ENCODE measurements at places on chromosomes 7 and 10. TPM values are rescaled to one million over a fixed set of nuclear protein-coding genes. Genes with fewer than 3 reads are reported as not detected.

GRCh38 chr7:66837661-66838060, 83.4 kb upstream of the TMEM248 start:
- no peak for DNase-seq

GRCh38 chr10:22673785-22674572, 40.4 kb downstream of the PIP4K2A start:
- DNase-seq = no peak

GRCh38 chr10:3964516-3964915, 179.5 kb upstream of the KLF6 start:
- DNase-seq = no peak

DNA sequence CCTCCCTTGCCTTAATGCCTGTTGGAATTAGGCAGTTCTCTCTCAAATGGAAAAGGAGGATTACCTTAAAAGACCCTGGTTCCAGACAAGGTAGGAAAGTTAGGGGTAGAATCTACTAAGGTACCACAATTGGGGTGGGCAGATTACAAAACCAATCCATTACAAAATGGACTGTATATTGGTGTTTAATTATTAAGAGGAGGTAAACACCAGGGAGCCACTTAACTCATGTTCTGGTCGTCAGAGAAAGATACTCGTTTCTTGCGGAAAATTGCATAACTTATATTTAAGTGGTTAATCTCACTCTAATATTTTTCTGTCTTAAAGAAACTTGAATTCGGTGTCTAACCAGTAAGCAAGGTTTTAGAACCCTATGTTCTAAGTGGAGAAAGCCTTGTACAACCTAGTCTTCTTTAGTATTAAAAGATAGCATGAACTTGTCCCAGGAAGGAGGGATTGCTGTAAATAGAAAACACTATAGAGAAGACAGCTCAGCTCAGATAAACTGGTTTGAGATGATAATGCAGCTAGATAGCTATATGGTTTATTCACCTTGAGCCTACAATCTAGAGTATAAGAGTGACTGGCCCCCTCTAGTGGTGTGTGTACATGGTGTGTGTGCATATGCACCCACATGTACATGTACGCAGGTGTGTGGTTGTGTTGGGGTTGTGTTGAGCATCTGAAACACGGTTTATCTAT, 58.0 kb upstream of the STRIP2 start:
- DNase-seq = peak; percentile 7

DNA sequence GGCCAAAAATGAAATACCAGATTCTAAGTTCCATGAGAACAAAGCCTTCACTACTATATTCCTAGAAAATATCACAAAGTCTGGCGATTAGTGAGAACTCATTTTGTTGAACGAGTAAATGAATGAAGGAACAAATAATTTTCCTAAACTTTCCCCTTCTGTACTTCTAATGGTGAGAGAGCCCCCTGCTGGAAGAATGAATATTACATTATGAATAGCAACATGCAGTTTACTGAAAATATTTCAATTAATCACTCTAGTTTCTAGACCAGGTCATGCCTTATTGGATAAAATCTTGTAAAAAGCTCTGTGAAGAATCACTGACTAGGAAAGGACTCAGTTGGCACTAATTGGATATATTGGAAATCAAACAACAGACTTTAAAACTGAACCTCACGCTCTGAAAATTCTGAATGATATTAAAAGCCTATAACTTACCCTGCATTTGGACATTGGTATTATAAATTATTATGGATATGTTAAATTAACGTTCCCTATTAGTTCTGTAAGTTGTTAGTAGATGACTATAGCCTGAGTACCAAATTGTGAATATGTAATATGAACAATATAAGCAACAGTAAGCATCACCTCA, 32.4 kb upstream of the MTPN start:
- peak; percentile 9 for DNase-seq

GRCh38 chr7:114062810-114063209, 144.0 kb upstream of the PPP1R3A start:
- DNase-seq = no peak

- DNase-seq = no peak
Measured at GRCh38 chr7:1536455-1536742, 5.9 kb downstream of the MAFK start.

GRCh38 chr7:153942036-153942435, 110.2 kb upstream of the DPP6 start:
- no peak for DNase-seq

- peak; percentile 1 for DNase-seq
Measured at GRCh38 chr10:65805993-65806392, 1119.8 kb upstream of the LRRTM3 start.

DNA sequence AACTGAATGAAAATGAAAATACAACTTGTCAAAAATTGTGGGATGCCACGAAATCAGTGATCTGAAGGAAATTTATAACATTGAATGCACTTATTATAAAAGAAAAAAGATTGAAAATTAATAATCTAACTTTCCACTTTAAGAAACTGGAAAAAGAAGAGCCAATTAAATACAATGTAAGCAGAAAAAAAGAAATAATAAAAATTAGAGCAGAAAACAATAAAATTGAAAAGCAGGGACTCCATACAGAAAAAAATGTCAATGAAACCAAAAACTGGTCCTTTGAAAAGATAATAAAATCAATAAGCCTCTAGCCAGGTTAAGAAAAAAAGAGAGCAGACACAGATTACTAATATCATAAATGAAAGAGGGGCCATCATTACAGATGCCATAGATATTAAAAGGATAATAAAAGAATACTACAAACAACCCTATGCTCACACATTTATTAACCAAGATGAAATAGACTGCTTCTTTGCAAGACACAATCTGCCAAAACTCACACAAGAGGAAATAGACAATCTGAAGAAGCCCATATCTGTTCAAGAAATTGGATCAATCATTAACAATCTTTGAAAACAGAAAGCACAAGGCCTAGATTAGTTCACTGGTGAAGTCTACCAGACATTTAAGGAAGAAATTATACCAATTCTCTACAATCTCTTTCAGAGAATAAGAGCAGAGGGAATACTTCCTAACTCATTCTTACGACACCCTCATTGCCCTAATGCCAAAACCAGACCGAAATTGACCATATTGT, 233.8 kb upstream of the NEBL start:
- no peak for DNase-seq

CDNF gene
- total RNA-seq = 2.0 TPM

GNGT1 gene
- not detected for total RNA-seq

All from astrocyte (in vitro differentiated cells and primary cell).